ENCODE measurements at places on chromosomes 3 and 15. TPM values are rescaled to one million over a fixed set of nuclear protein-coding genes. Genes with fewer than 3 reads are reported as not detected.

The TMEM108 gene
- not detected for total RNA-seq

The CCR3 gene
- total RNA-seq: not detected

The TNNC1 gene
- total RNA-seq: 6.6 TPM

The GNAT1 gene
- total RNA-seq: 0.28 TPM

The FGF12 gene
- not detected for total RNA-seq

The NUP210 gene
- 83.5 TPM for total RNA-seq

The NOX5 gene
- total RNA-seq: not detected

The TOPAZ1 gene
- total RNA-seq: not detected

The GADL1 gene
- total RNA-seq: not detected

The C15orf61 gene
- 11.3 TPM for total RNA-seq

The ZPLD1 gene
- not detected for total RNA-seq
